ENCODE measurements at places on chromosomes 5 and 9.

DNA sequence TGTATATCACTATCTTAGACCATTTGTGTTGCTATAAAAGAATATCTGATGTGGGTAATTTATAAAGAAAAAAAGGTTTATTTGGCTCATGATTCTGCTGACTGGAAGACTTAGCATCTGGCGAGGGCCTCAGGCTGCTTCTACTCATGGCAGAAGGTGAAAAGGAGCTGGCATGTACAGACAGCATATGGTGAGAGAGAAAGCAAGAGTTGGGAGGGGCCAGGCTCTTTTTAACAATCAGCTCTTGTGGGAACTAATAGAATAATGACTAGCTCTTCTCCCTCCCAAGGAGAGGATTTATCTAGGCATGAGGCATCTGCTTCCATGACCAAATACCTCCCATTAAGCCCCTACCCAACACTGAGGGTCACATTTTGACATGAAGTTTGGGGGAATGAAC is 130.2 kb upstream of the SV2C start:
- DNase-seq = no peak

GRCh38 chr9:81844131-81844567 is 84.1 kb upstream of the SPATA31D4 start:
- no peak for DNase-seq

- DNase-seq = no peak
Observed at GRCh38 chr9:27377147-27377807, 80.3 kb upstream of the EQTN start.

DNA sequence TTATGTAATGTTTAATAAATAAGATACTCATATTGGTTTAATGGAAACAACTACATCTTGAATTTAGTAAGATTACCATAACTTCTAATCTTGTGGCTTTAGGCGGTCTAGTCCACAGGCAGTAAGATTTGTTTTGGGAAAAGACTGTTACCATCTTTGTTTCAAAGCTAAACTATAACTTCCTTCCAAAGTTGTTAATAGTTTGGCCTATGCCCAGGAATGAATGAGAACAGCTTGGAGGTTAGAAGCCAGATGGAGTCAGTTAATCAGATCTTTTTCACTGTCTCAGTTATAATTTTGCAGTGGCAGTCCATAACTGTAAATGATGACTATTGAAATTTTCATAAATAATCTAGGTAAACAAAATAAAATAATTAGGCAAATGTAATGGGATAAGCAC is 241.8 kb upstream of the KLF9 start:
- DNase-seq = no peak

DNA sequence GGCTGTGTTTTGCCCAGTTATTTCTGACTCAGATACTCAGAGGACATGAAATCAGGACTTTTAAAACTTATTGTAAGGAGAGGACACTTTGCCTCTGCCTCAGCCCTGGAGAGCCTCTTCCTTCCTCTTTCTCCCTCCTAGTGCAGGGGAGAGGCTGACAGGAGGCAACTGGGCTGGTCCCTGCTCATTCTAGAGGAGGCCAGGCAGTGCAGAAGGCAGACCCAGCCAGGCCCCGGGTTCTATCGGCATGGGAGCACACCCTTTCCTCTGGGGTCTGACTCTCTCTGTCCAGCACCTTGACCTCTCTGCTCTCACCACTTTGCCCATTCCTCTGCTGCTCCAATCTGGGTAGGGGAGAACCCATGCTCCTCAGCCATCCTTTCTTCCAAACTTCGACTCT is 16.0 kb upstream of the SMIM32 start:
- DNase-seq = no peak

GRCh38 chr5:55305345-55305744 is 2.1 kb downstream of the DHX29 start:
- DNase-seq = no peak

- DNase-seq = no peak
Observed at GRCh38 chr9:124309667-124310084, 51.9 kb downstream of the NEK6 start.

- DNase-seq = no peak
Observed at GRCh38 chr9:117739624-117740347, 35.6 kb downstream of the TLR4 start.

DNA sequence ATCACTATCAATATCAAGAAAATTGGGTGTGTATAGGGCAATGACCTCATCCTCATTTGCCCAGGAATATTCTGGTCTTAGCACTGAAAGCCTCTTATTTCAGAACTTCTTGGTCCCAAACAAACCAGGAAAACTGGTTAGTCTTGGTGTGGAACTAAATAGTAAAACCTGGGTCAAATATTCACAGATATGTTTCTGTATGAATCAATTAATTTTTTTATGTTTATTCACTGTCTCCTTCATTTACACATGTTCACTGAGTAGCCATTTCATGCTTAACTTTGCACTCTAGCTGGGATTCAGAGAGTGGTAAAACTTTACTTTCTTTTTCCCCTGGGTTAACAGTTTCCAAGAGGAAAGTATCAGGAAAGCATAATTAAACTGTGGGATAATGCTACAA is 113.7 kb upstream of the PAPPA start:
- no peak for DNase-seq

DNA sequence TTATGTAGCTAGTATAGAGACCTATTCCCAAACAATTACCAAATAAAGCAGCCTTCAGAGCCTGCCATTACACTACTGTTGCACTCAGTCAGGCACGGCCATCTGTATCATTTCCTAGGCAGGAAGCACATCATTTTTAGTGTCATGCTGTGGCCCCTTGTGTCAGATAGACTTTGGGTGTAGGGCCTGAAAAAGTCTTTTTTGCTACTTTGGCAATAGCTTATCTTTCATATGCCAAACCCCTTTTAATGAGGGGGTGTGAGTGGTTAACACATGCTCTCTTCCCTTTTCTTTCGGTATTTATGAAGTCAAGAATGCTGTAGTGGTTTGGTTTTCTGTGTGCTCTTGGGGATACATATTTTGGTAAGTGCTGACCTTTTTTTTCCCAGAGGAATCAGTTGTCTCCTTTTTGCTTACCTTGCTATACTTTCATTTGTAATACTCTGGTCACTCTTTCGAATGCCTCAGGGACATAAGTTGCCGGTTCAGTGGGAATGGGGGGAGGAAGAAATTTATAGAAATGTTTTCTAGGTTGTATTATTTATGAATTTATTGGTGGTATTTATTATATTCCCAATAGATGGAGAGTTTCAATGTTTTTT is 209.8 kb downstream of the CSNK1G3 start:
- no peak for DNase-seq

- DNase-seq = no peak
Observed at GRCh38 chr9:128233817-128234406, 30.7 kb downstream of the DNM1 start.

DNA sequence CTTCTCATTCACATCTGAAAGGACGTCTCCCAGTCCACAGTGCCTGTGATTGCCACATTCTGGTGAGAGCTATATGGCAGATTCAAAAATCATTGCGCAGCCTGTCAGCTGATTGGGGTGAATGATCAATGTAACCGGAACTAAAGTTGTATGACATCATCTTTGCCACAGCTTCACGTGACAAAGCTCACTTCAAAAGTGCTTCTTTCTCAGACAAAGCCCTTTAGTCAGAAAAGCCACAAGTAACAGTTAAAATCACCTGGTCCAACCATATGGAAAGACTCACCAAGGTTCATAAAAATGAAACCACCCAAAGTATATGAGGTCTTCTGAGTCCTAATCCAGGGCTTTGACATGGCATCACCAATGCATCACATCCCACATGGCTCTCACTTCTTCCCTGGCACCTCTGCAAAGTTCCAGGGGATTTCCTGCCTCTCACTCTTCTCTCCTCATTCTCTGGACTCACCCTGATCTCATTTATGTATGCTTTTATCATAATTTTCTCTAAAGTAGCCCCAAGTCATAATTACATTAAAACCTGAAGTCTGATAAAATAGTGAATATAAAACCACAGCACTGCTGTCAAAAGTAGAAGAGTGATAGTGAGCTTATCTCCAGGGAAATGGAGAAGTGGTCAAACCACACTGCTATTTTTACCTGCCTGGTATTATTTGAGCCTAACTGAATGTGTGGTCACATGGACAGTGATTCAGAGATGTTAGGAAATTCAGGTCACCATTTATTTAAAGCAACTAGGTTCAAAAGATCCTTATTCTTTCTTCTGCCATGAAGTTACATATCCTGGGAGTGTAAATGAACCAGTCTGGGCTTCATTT is 193.1 kb upstream of the PTGER4 start:
- DNase-seq = no peak

GRCh38 chr9:106766616-106767015 is 96.3 kb upstream of the ZNF462 start:
- DNase-seq = no peak

DNA sequence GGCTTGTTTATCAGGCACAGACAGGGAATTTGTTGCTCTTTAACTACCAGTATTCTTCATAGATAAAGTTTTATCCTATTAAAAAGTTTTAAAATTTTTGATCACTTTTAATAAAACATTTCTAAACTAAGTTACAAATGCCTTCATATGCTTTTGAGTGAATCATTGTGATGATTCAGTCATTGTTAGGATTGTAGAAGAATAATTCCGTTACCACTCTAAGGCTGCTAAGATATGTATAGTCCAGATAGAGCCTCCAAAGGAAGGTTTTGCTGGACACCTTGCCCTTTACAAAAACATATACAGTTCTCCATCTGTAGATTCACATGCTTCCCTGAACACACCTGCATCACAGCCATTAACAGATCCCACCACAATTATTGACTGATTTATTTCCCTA is 233.7 kb downstream of the SPOCK1 start:
- DNase-seq = no peak

DNA sequence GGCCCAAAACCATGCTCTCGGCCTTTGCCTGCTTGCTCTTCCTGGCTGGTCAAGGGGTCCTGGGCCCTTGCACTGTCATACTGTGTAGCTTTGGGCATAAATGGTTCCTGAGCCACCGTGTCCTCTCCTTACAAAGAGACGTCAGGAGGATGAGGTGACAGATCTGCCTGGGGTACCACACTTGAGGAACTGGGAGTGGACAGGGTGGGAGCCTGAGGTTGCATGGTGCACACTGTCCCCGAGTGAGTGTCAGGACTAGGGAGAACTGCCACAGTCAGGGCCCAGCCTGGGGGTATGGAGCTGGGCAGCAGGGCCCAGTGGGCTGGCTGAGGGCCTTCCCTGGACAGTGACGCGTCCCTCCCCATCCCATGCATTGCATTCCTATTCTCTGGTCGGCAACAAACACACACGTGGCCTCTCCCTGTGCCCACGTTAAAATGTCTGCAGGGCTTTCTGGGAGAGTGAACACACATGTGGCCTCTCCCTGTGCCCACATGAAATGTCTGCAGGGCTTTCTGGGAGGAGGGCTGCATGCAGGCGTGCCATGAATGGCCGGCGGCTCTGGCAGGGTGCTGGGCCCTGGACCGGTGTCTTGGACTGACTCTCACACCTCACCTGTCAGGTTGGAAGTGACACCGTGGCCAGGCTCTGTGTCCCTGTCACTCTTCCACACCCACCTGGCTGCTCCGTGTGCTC is 122.1 kb upstream of the COL5A1 start:
- no peak for DNase-seq

GRCh38 chr5:138600446-138600845 is 25.2 kb upstream of the HSPA9 start:
- no peak for DNase-seq

GRCh38 chr5:35538198-35538931 is 79.3 kb upstream of the SPEF2 start:
- no peak for DNase-seq

DNA sequence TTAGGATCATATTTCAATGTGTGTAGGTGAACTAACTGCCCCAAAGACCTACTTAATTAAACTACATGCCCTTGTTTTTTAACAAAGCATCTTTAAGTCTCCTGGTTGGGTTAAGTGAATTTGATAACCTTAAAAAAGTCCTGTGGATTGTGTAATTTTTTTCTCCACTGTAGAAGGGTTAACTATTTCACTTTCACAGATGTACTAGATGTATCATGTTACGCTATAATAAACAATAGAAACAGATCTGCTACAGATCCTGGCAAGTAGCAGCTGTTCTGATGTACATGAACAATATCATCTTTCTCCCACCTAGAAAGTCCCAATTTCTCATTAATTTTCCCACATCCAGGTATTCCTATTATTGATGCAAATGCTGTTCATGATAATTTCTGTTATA is 18.9 kb downstream of the KIF24 start:
- DNase-seq = no peak

DNA sequence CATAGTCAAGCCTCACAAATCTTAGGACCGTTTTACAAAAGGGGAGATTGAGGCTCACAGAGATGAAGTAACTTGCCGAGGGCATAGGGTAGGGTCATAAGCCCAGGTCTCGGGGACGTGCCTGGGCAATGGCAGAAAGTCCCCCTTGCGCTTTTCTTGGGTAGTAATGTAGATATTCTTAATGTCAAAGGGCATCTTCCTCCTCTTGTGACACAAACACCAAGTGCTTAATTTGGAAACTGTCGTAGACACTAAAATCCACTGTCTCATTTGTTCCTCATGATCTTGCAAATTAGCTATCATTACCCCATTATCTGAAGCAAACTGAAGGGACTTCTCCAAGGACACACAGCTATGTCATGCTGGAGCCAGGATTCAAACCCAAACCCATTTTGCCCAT is 180.8 kb downstream of the GAS1 start:
- no peak for DNase-seq

- no peak for DNase-seq
Observed at GRCh38 chr5:142520885-142521284, 165.0 kb downstream of the FGF1 start.

DNA sequence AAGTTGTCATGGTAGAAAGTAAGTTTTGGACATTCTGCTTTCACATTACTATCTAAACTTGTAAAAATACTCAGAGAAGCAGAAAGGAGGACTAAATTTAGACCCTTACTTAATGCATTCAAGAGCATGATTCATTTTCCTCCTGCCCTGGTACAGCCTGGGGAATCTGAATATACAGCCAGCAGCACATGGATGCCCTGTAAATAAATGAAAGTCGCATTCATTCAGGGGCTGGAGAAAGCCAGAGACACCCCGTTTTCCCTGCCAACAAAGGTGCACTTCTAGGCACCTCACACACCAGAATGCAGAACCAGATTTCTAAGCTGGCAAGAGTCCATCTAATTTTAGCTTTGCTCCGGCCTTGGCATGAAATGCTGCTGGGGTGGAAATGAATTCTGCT is 172.7 kb upstream of the KLF9 start:
- DNase-seq = no peak

- no peak for DNase-seq
Observed at GRCh38 chr9:75438716-75439115, 350.4 kb downstream of the OSTF1 start.

DNA sequence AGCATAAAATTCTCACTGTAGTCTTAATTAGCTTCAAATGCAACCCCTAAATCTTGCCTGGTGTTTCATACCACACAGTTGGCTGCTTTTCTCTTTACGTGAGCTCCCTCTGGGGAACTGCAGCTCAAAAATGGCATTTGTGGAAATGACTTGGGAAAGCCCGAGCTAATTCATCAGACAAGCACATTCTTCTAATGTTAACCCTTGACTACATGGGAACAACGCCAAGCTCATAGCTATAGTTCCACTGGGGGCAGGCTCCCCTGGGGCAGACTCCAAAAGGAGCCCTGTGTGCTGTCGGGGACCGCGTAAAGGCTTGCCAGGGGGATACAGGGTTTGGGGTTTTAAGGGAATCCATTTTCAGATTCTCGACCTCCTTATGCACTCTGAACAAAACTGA is 301.4 kb upstream of the DAP start:
- DNase-seq = no peak

GRCh38 chr5:146426853-146427618 is 20.1 kb upstream of the TCERG1 start:
- DNase-seq = no peak

Measured in esophagus squamous epithelium (tissue), 5 donors.